ENCODE measurements at places on chromosomes 1 and 21.
A peak's percentile ranks its signal among the peaks of the same experiment; 100 is the strongest.

- no peak for DNase-seq
Measured at GRCh38 chr1:195866781-195867222, 741.4 kb downstream of the KCNT2 start.

DNA sequence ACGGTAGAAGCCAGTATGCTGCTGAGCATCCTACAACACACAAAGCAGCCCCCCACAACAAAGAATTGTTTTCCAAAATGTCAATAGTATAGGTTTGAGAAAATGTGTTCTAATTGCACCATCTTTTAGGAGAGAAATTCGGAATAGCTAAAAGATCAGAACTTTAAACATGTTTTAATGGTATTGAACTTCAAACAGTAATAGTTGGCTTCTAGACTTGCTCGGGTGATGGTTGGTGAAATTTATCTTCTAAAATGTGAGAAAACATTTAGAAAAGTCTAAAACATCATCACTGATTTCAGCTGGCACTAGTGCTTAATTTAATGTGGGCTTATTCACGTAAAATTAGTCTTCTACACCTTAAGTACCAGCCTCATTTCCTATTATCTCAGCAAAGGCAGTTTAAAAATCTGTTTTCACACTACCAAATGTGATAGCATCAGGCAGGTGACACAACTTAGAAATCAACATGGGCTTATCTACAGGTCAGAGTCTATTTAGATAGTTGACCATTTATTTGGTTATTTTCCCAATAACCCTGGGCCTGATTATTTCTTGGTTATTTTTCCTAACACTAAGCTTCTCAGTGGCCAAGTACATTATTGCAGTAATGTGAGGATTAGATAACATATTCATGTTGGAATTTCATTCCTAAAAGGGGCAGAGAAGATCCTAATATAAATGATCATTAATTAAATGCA lies 399.3 kb upstream of the PKN2 start:
- DNase-seq, result no peak

DNA sequence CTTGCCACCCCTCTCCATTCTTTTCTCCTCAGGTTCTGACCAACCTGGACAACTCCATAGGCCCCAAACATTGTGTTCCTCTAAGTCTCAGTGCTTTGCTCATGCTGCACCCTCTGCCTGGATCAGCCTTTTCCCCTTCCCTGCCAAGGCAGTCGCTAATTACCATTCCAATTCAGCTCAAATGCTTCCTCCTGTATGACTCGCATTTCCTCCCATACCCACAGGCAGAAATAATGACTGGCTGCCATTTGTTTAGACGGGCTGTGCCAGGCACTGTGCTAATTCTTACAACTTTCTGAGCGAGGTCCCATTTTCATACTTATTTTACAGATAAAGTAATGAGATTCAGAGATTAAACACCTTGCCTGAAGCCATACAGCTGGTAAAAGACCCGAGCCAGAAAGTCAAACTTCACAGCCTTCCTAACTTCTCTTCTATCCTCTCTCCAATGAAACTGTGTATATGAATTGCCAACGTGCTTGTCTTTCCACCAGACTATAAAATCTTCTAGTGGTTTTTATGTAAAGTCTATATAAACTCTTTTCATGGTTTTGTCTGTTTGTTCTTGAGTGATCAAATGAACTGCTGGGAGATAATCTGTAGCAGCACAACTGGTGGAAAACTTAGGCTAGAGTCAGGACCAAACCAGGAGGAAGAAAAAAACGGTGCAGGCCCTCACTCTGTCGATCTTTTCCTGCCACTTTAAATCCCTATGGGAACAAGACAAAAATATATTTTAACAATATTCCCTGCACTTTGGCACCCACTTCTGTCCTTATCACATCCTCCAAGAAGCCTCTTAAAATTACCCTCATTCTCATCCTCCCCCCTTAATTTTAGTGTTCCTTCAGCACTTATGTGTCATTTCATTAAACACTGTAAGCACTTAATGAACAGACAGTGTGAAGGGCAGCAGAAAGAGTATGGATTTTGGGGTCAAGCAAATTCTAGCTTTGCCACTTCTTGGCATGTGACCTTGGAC lies 33.7 kb downstream of the RAB3B start:
- no peak for DNase-seq

DNA sequence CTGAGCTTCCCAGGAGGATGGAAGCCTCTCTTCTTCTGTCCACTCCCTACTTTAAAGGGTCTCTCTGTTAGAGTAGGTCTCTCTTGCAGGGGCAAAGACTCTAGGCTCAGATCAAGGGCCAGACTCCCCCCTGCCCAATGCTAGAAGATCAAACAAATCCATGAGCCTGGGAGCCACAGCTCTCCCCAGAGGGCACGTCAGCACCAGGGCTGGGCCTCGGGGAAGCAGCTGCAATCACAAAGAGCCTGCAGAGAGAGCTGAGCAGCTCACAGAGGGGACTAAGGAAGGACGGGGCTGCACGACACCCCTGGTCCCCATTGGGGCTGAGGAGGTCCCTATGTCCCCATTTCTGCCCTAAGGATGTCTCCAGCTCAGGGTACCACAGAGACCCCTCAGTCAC lies 3.9 kb downstream of the CNTN2 start:
- no peak for DNase-seq

GRCh38 chr21:17527240-17527639 lies 14.4 kb downstream of the CXADR start:
- peak; percentile 20 for DNase-seq

DNA sequence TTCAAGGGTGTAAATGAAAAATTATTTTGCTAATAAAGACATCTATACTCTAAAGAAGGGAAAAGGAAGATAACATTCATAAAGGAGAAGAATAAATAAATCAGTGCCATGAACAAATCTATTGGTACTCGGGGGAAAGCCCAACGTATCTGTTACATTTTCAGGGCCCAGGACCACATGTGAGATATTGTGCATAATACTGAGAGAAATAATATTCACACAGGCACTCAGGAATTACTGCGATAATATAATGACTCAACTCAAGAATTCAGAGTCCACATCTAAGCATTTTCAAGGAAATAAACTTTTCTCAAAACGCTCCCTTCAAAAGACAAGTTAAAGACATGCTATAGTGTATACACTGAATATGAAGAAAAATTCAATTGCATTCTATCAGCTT lies 108.8 kb downstream of the SMYD2 start:
- no peak for DNase-seq

- DNase-seq, result no peak
Measured at GRCh38 chr1:51000651-51001050, 30.6 kb downstream of the CDKN2C start.

GRCh38 chr1:113931451-113931851 lies 2.3 kb downstream of the HIPK1 start:
- peak; percentile 32 for DNase-seq

DNA sequence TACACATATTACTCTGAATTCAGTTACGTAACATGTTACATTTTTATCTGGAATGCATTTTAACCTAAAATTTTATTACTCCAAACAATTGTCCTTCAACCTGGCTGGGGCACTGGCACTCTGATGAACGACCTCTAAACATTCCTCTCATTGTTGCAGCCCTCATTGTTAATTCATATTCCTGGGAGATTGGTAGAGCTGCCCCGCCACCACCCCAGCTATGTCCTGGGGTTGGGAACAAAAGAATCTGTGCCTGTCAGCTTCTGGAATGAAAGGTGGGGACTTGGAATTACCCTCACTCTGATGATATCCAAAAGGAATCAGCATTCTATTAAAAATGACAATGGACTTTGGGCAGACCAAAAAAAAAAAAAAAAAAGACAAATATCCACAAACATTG lies 38.0 kb upstream of the DESI2 start:
- no peak for DNase-seq

DNA sequence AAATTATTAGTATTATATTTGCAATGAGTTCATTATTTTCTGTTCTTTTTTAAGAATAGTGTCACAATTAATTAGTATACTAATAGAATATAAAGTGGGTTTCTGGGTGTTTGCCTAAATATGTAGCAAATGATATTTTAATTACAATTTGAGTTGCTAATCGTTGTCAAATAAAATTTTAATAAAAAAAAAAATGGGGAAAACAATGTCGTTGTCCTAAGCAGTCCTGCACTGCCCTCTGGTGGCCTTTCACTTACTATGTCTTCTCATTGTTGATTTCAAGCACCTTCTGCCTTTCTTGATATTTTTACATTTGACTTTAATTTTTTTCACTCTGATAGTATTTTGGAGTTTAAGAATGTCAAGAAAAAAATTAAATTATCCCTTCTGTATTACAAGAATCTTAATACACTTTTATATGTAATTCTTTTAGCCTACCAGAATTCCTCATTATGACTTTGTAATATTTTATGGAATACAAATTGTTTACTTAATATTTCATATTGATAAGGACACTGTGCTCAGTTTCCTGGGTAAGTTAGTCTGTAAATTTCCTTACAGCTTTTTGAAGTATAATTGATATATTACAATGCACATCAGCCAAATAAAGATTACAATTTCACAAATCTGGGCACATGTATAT lies 104.5 kb upstream of the FMN2 start:
- peak; percentile 24 for DNase-seq

GRCh38 chr1:111811891-111812290 lies 56.2 kb downstream of the DDX20 start:
- DNase-seq, result no peak

- no peak for DNase-seq
Measured at GRCh38 chr1:211213702-211214101, 45.5 kb upstream of the RCOR3 start.

GRCh38 chr1:197356723-197357533 lies 88.9 kb downstream of the CRB1 start:
- DNase-seq, result peak; percentile 56

DNA sequence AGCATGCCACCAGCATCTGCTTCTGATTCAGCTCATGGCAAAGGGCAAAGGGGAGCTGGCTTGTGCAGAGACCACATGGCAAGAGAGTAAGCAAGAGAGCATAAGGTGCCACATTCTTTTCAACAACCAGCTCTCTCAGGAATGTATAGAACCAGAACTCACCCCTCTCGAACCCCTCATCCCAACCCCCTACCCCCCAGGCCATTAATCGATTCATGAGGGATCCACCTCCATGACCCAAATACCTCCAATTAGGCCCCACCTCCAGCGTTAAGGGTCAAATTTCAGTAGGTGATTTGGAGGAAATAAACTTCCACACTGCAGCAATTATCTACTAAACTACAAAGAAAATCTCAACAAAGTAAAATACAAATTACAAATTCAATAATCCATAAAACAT lies 32.2 kb upstream of the LRRC7 start:
- DNase-seq, result no peak

DNA sequence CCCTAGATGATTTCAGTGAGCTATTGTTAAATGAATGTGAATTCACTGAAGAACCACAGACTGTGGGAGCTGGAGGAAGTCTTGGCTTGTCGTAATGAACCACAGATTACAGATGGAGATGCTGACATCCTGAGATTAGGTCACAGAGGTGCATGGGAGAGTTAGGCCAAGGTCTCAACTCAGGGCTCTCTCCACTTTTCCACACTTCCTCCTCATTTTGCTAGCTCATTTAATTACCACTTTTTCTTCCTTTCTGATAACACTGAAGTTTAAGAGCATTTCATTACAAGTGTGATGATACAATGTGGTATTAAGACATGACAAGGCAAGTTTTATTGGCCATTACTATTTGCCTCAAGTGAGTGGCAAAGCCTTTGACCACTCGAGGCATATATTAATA lies 30.8 kb downstream of the ST6GALNAC3 start:
- DNase-seq, result no peak

DNA sequence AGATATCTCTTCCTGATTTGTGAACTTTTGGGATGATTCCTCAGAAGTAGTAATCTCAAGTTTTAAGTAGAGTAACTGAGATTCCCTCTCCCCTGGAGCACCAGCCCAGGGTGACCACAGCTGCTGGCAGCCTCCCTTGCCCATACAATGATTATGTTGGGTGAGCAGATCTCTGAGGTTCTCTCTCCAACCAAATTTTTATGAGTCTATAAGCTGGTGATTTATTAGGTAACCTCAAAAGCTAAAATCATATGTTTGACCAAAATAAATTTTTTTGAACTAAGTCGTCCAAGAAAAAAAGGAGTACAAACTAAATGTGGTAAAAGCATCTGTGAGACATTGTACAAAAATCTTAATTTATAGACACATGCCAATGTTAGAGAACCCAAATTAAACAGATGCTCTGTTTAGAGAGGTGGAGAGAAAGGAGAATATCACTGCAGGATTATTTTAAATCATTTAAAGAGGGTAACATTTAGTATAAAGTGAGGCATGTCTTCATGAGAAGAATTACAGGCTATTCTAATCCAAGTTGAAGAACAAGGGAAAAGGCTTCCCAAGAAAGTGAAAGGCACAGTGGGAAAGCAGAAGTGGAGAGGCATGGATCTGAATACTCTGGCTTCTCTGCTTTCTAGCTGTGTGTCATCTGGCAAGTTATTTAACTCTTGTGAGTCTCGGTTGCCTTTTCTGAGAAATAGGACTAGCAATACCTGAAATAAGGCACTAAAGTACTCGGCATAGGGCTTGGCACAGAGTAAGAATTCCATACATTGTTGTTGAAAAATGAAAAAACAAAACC lies 2.5 kb downstream of the AKNAD1 start:
- DNase-seq, result no peak

DNA sequence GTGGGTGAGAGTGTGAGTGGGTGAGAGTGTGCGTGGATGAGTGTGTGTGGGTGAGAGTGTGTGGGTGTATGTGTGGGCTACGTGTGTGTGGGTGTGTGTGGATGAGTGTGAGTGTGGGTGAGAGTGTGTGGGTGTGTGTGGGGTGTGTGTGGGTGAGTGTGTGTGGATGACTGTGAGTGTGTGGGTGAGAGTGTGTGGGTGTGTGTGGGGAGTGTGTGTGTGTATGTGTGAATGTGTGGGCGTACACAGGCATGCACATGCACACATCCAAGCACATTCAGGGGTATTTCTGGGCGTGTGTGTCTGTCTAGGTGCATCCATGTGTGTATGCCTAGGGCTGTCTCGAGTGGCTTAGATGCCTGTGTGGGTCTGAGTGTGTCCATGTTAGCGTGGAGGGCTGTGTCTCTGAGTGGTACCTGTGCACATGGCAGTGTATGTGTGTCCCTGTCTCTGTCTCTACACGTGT lies 14.0 kb downstream of the SDC3 start:
- no peak for DNase-seq

DNA sequence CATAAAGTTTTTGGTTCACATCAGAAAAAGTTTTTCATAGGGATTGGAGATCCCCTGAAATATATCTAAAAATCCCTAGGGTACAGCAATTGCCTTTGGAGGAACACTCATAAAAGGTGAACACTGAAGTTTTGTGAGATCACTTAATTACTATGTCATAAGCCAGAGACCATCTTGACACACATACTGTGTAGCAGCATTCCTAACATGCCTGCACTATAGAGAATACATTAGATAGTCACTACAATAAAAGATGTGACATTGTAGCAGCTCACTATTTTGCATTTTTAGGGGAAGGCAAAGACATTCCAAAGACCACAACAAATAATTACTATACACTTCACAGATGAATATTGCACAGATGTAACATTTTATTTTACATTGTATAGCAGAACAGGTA lies 779.9 kb downstream of the KCNT2 start:
- no peak for DNase-seq

- no peak for DNase-seq
Measured at GRCh38 chr1:119943216-119943615, 46.9 kb upstream of the ADAM30 start.

GRCh38 chr21:37593740-37594471 lies 227.3 kb downstream of the DYRK1A start:
- no peak for DNase-seq
